ENCODE measurements at places on chromosomes 7 and 10.

DNA sequence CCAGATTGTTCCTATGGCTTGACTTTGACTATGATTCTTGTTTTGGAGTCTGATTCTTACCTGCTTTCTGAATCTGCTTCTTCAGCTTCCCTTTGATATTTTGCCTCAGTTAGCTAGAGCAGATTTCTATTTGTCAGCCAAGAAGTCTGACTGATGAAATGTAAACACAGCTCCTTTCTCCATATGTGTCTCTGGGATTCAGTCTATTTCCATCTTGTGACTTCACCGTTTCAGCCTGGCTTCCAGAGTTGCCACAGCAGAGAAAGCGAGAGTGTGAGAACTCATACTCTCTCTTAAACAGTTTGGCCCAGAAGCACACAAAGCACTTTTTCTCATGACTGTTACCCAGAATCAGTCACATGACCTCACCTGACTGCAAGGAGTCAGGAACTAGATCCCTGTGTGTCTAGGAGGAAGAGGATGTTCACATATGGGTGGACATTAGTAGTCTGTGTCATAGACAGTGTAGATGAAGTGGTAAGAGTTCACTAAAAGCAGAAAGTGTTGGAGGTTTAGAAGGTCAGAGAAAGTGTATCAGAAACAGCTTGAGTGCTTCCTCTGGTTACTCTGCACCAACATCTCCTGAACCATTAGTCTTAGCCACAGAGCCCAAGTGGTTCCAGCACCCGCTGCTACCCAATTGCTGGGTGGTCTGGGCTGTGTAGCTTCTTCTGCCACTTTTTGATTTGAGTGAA is 103.4 kb upstream of the CDK6 start:
- no peak for DNase-seq

- DNase-seq, result no peak
These were observed 65.5 kb downstream of the FAM53B start for GRCh38 chr10:124678557-124679240.

DNA sequence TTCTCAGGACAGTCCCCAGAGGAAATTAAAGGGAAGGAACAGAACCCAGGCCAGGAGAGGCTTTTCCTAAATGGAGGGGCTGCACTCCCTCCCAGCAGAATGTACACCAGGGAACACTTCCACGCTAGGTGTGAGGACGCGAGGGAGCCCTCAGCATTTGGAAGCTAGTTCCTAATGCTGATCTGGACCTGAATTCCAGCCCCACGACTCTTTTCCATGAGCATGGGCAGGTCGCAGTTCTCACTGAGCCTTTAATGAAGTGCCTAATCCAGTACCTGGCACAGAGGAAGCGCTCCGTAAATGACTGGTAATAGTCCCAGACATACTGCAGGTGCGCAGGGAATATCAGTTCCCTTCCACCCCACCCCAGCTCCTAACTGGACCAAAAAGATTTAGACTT is 1.1 kb downstream of the ALOX5 start:
- DNase-seq, result no peak

- DNase-seq, result no peak
These were observed 5.0 kb upstream of the CELF2 start for GRCh38 chr10:11012421-11013295.

GRCh38 chr10:104317726-104318299 is 20.5 kb downstream of the ITPRIP start:
- no peak for DNase-seq

GRCh38 chr7:101988513-101988912 is 171.1 kb downstream of the CUX1 start:
- no peak for DNase-seq

DNA sequence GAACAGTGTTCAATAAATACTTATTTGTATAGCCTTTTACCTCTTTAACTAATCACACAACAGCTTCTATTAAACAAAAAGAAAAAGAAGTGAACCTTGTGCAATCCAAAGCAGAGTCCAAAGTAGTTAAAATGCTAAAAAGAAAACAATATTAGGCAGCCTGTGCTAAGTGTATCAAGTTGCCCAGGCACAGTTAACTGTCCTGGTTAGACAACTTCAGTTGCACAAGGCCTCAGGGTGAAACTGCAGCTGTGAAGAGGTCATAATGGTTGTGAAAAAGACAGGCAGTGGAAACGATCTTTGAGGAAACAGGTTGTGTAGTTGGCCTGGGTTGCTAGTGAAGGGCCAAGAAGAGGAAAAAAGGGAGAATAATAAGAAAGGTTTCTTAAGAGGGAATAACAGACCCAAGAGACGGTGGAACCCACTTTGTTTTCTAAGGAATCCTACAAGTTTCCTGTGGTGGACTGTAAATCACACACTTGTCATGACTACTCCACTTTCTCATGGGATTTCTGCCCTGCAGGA is 6.0 kb upstream of the CROT start:
- DNase-seq, result no peak

GRCh38 chr7:112881-113280 is 79.5 kb upstream of the FAM20C start:
- no peak for DNase-seq

GRCh38 chr7:24201226-24201625 is 82.8 kb upstream of the NPY start:
- DNase-seq, result no peak

DNA sequence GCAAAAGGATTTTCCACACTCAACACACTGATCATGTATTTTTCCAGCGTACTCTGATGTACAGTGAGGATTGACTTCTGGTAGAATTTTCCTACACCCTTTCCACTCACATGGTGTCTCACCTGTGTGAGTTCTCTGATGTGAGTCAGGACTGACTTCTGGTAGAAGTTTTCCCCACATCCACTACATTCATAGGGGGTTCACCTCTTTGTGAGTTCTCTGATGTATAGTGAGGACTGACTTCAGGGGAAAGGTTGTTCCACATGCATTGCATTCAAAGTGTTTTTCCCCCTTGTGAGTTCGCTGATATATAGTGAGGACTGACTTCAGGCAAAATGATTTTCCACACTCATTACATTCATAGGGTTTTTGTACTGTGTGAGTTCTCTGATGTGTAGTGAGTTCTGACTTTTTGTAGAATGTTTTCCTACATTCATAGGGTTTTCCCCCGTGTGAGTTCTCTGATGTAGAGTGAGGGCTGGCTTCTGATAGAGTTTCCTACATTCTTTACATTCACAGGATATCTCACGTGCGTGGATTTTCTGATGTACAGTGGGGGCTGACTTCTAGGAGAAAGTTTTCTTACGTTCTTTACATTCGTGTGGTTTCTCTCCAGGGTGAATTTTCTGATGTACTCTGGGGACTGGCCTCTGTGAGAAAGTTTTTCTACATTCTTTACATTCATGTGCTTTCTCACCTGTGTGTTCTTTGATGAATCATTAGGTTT is 146.5 kb downstream of the GLRX3 start:
- no peak for DNase-seq

DNA sequence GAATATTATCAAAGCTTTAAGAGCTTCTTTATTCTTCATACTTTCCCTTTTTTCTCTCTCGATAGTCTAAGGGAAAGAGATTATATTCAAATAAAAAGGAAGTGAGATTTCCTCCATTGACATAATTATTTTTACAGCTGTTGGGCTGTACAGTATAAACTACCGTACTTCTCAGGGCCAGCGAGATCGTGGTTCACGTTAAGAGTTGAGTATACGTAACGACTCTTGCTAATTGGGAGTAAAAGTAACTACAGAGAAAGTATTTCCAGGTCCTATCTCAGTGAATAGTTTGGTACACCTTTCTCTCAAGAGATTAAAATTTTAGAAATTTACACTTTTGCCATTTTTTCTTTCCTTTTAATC is 57.8 kb downstream of the INPP5F start:
- DNase-seq, result no peak

- no peak for DNase-seq
These were observed 3.7 kb upstream of the NANOS1 start for GRCh38 chr10:119025776-119026175.

GRCh38 chr10:124527874-124528395 is 66.3 kb downstream of the LHPP start:
- no peak for DNase-seq

- no peak for DNase-seq
These were observed 107.2 kb upstream of the LYZL2 start for GRCh38 chr10:30736685-30737232.
